ENCODE measurements at places on chromosomes 3 and 15.

DNA sequence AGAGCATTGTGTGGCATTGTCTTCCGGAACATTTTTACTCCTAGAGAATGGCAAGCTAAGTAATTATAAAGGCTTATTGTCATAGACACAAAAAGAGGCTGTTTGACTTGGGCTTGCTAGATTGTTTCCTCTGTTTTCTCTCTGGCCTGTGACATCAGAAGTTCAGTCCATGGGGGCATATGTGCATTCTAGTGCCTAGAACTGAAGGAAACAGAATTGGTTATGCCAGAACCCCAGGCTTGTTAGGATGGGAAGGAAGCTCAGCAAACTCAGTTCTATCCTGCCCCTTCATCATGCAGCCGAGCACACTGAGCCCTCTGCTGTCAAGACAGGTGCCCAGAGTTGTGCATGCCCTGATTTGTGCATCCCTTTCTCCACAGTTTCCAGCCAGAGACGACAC, 131.3 kb downstream of the PDE8A start:
- DNase-seq = no peak

- DNase-seq = no peak
Measured at GRCh38 chr15:56969265-56969895, 50.9 kb downstream of the TCF12 start.

DNA sequence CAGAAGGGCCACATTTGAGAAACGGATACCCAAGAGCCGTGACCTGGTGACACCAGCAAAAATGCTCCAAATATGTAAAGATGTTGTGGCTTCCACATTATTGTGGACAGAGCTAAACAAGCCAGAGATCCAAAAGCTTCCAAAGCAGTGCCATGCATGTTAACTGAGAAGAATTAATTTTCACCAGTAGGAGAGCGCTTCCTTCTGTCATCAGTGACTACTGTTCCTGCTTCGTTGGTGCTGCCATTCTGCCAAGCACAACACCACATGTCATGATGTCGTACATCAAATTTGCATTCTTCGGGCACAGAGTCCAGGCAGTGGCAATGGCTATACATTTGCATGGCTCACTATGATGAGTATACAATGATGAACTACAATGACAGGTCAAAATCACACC, 19.1 kb upstream of the CHST2 start:
- no peak for DNase-seq

- no peak for DNase-seq
Measured at GRCh38 chr3:124685481-124685880, 44.8 kb upstream of the UMPS start.

DNA sequence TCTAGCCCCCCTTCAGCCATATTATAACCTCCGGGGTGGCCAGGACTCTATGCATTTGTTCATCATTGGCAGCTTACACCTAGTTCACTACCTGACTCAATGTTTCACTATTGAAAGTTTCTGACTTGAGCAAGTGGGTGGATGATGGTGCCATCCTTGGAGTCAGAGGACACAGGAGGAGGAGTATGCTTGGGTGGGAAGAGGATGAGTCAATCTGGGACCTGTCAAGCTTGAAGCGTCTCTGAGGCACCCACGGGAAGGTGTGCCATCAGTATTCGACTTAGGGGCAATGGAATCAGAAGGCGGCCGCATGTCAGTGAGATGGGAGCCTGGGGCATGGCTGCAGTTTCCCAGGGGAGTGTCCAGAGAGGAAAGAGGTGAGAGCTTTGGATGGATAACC, 133.3 kb downstream of the EPHB1 start:
- DNase-seq = no peak

GRCh38 chr15:60889006-60889405, 340.1 kb downstream of the RORA start:
- DNase-seq = no peak

DNA sequence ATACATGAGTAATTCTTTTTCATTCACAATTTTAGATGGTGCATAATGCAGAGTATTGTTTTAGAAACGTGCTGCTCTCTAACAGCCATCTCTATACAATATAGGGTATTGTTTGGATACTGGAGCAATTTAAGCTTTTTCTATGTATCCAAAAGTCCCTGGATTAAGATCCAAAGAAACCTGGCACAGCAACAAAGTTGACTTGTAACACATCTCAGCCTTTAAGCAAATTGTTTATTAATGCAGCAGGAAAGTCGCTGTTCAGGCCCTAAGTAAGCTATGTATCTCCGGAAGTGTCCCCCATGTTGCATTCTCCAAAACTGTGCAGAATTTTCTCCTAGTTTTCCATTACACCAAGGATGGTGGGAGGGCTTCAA, 7.3 kb downstream of the VGLL4 start:
- no peak for DNase-seq

DNA sequence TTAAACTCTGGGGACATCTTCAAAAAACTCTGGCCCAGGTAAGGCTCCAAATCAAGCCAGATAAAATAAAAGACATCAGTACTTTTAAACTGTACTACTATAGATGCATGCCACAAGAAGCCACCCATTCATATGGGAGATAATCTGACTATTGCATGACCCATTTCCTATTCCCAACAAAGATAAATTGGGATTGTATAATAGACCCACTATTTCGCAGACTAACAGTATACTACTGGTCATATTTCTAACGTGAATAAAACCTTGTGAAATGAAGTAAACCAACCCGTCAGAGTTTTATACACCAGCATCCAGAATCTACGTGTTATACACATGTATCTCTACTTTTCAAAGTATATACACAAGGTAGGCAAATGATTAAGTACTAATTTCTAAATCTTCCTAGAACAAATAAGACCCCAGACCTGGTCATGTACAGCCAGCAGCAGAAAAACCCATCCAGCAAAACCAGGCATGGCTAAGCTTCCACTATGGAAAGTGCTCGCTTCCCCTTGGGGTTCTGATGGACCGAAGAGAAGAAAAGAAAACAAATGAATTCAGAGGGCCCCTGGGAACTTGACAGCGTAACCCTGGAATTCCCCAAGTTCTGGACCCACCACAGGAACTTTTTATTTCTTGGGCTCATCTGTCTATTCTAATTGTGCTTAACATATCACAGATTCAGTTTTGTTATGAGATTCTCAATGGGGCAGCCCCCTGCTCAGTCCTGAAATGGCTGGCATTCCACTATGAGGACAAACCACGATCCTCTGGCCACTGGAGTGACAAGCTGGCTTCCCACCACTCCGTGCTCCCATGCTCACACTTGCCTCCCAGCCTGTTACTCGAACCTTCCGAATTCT, 69.1 kb downstream of the MB21D2 start:
- no peak for DNase-seq

- no peak for DNase-seq
Measured at GRCh38 chr15:66408254-66408653, 21.5 kb downstream of the MAP2K1 start.

DNA sequence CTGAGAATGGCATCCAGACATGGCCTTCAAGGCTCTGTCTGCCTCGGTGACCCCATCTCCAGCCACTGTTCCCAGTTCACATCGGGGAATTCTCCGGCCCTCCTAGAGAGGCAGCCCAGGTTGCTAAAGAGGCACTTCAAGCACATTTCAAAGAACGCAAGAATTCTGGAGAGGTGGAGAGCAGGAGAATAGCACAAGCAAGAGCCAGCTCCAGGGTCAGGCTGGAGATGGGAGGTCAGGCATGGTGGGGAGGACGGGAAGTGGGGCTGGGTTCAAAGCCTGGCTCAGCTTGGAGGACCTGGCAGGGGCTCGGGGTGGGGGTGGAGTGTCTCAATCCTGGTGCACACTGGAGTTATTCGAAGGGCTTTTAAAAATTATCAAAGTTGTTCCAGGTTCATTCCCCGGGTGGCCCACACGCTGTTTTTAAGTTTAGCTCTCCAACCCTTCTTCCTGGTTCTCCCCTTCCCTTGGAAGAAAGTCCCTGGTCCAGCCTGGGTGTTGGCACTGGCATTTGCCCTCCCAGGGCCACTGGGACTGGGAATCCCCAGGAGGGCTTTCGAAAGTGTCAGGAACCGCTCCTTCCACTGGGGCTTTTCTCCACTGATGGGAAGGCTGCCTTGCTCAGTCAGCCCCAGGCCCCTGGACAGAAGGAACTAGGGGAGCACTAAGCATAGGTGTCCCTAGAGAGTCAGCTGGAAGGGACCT, 35.8 kb downstream of the ZNF710 start:
- DNase-seq = no peak

DNA sequence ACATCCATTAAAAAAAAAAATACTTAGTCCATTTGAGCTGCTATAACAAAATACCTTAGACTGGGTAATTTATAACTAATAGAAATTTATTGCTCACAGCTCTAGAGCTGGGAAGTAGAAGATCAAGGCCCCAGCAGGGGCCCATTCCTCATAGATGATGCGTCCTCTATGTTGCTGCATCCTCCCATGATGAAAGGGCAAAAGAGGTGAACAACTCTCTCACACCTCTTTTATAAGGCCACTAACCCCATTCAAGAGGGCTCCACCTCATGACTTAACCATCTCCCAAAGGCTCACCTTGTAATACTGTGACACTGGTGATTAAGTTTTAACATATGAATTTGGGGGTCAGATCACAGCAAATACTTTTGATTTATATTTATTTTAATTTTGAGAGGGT, 3.0 kb upstream of the TLNRD1 start:
- no peak for DNase-seq

GRCh38 chr3:196111939-196112386, 30.1 kb upstream of the TFRC start:
- no peak for DNase-seq

DNA sequence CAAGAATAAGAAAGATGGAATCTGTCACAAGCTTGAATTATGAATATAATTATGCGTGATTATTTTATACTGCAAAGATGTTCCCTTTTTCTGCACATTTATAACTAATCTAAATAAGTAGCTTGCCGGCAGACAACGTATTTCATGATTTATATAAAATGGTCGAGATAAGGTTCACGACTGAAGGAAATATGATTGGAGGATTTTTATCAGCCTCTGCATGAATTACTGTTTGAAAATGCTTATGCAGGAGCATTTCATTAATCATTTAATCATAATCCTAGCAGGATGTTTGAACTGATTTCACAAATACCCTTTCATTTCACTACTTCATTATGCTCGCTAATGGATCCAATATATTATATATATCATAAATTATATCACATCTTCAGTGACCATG, 580.0 kb downstream of the FOXP1 start:
- no peak for DNase-seq

DNA sequence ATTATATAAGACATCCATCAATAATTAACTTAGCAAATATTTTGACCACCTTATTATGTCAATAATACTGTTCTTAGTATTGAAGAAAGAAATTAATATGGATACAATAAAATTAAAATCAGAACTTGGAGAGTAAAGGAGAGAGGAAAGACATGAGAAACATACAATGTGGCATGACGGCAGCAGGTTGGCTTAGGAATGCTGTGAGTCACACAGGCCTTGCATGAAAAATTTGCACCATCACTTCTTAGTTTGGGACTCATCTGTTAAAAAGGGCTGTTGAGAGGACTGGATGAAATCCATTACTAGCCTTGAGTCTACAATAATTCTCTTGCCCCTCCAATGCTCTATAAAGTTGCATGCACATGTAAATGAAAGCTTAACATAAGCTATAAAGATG, 880.8 kb downstream of the ROBO1 start:
- DNase-seq = no peak

GRCh38 chr15:61186905-61187741, 42.0 kb downstream of the RORA start:
- DNase-seq = no peak

DNA sequence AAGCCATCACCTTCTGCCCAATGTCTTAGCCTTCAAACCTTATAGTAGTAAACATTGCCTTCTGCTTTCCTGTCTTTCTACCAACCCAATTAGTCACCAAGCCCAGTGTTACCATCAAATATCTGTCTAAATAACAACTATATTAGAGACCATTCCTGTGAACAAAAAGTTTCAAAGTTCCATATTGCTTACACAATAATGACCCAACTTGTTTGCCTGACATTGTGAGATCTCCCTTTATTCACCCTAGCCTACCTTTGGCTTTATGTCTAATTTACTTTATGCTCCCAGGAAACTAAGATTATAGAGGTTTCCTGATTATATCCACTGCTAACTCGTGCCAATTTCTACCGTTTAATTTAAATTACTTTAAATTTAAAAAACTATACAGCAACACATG, 26.0 kb upstream of the KCNAB1 start:
- DNase-seq = no peak

- no peak for DNase-seq
Measured at GRCh38 chr15:70424937-70425411, 327.3 kb upstream of the TLE3 start.

GRCh38 chr3:127925384-127925783, 10.4 kb downstream of the KBTBD12 start:
- DNase-seq = no peak

DNA sequence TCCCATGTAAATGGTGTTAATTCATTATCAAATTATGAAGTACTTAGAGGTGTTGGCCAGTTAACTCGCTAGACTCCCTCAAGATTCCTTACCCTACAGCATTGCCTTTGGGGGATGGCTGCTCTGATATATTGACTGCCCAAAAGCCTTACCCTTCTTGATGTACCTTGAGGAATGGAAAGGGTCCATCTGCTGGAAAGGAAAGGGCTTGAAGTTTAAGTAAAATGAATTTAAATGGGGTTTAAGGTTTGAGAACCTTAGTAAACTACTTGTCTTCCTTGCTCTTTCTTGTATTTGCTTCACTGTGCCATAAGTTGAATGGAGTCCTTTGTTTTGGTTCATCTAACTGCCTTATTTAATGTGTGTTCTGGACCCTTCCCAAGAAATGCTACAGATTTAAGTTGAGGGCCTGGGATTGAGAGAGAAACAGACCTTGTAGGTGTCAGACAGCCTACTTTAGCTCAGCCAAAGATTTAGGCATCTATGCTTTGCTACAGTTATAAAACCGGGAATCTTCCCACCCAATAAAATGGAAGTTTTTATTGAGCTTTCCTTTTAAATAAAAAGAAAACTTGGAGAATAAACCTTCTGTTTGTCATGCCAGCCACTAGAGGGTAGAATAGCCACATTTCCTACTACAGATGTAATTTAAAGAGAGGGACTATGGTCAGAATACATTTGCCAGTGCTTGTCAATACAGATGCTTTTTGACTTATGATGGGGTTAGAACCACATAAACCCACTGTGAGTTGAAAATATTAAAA, 25.3 kb downstream of the CMSS1 start:
- no peak for DNase-seq
